Activated naive CD4-positive, alpha-beta T cell treated with anti-CD3 and anti-CD28 coated beads, Interleukin-2, amount 10 ng/mL, durations not matched to agents 5 hours and 36 hours (primary cell): ENCODE measurements at places on chromosomes 12 and 14. TPM values are rescaled to one million over a fixed set of nuclear protein-coding genes. Genes with fewer than 3 reads are reported as not detected.

The MTA1 gene
- 114 TPM for total RNA-seq

The ZFC3H1 gene
- total RNA-seq: 65.5 TPM

The RERGL gene
- total RNA-seq: not detected

The MGP gene
- not detected for total RNA-seq

The LMO3 gene
- total RNA-seq: not detected

The KRT71 gene
- not detected for total RNA-seq

The GNS gene
- total RNA-seq: 29.4 TPM

The CARMIL3 gene
- 0.65 TPM for total RNA-seq
